Skeletal muscle tissue (tissue), 5 donors: ENCODE measurements at places on chromosomes 12 and 14. TPM values are rescaled to one million over a fixed set of nuclear protein-coding genes. Genes with fewer than 3 reads are reported as not detected.

The DEGS2 gene
- total RNA-seq, result 0.52 TPM

The SLC15A5 gene
- not detected for total RNA-seq

The KRT80 gene
- 0.52 TPM for total RNA-seq

The TMEM132C gene
- 3.7 TPM for total RNA-seq

The KITLG gene
- 14.6 TPM for total RNA-seq

The MORN3 gene
- total RNA-seq, result under 0.01 TPM

The KSR2 gene
- under 0.01 TPM for total RNA-seq

The CHGA gene
- total RNA-seq, result 0.52 TPM

The SRRM4 gene
- total RNA-seq, result under 0.01 TPM

The MYH6 gene
- total RNA-seq, result 2.1 TPM

The PRH2 gene
- not detected for total RNA-seq

The FGF23 gene
- under 0.01 TPM for total RNA-seq

The CDCA3 gene
- 3.1 TPM for total RNA-seq

The BRAP gene
- total RNA-seq, result 12.0 TPM

The CLEC1B gene
- total RNA-seq, result not detected

The WNT1 gene
- total RNA-seq, result not detected

The RGS6 gene
- total RNA-seq, result 5.2 TPM

The RPAP3 gene
- total RNA-seq, result 5.2 TPM

The LRRK2 gene
- total RNA-seq, result 11.0 TPM

The STAC3 gene
- 166 TPM for total RNA-seq

The IL22 gene
- not detected for total RNA-seq
